ENCODE measurements at places on chromosomes 2 and 18.

DNA sequence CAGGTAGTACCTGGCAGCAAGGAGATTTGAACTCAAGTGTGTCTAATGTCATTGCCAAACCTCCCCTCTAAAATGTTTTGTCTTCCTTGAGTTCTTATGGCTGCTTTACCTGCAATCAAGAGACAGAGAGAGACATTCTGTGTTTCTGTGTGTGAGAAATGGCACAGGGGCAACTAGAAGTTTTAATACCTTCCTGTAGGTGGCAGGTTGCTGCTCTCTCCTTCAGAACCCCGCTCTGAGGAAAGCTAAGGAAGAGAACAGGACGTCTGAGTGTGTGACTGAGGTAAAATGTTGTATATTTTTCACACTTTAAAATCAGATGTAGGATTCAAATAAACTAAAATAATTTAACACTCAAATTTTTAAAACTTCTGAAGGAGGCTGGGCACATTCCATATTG, 19.2 kb downstream of the DTNA start:
- DNase-seq = no peak
- H3K4me3 ChIP-seq = no peak overlapping the region
- H3K27ac ChIP-seq = no peak overlapping the region
- H3K36me3 ChIP-seq = no peaks in the 10 kb centered on the region
- H3K27me3 ChIP-seq = no peaks in the 10 kb centered on the region

DNA sequence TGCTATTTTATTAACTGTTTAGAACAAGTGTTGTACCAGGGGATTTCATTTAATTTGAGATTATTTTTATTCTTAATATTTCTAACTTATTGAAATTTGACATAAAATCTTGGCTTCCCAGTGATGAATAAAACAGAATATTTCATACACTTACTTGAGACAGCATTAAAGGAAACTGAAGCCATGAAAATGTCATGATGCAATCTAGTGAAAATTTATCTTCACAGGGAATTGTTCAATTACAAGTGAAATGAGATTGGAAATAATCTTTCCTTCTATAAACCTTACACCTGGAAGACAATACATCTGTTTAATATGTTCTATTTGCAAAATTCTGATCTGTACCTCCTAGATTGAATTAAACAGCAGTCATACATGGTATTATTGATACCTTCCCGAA, 511.0 kb upstream of the CDH7 start:
- no peaks in the 10 kb centered on the region for H3K4me1 ChIP-seq
- no peak overlapping the region for H3K4me3 ChIP-seq
- H3K27me3 ChIP-seq = no peaks in the 10 kb centered on the region
- no peak for DNase-seq

DNA sequence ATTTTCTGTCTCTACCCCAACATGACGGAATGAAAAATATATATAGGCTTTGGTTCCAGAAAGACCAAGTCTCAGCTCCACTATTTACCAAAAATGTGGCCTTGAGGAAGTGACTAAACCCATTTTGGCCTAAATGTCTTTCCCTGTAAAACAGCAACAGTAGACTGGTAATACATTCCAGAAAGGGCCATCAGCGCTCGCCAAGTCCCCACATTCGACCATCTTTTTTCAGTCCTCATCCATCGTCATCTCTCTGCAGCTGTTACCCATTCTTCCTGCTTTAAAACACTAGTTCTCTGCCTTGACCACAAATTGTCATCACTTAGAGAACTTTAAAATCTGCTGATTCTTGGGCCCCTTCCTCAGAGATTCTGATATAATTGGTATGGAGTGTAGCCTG, 183.8 kb upstream of the CTAGE1 start:
- H3K27me3 ChIP-seq = no peaks in the 10 kb centered on the region
- no peak overlapping the region for H3K27ac ChIP-seq
- H3K36me3 ChIP-seq = no peaks in the 10 kb centered on the region
- no peak for DNase-seq

DNA sequence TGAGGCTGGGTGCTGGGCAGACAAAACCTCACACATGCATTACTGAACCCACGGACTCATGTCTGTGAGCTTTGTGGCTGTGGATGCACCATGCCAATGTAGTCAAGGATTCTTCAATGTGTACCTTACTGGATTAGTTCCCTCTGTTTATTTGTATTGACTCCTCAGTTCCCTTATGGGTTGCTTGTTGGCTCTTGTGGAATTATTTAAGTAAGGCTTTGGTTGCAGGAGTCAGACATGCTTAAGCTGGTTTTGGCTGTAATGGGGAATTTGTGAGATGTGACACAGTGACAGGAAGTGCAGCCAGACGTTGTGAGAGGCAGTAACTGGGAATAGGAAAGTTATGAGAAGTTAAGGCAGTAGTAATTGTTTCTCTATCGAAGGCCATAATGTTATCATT, 13.6 kb upstream of the IL1RN start:
- DNase-seq = no peak
- H3K36me3 ChIP-seq = no peaks in the 10 kb centered on the region
- no peak overlapping the region for H3K27ac ChIP-seq

- no peak overlapping the region for H3K4me3 ChIP-seq
- H3K27ac ChIP-seq = no peak overlapping the region
- H3K4me1 ChIP-seq = no peaks in the 10 kb centered on the region
- DNase-seq = no peak
- H3K36me3 ChIP-seq = no peaks in the 10 kb centered on the region
These were observed 44.4 kb upstream of the TANK start for GRCh38 chr2:161115605-161116380.

All from CD8-positive, alpha-beta memory T cell (primary cell).